ENCODE measurements at places on chromosomes 3 and 15.

DNA sequence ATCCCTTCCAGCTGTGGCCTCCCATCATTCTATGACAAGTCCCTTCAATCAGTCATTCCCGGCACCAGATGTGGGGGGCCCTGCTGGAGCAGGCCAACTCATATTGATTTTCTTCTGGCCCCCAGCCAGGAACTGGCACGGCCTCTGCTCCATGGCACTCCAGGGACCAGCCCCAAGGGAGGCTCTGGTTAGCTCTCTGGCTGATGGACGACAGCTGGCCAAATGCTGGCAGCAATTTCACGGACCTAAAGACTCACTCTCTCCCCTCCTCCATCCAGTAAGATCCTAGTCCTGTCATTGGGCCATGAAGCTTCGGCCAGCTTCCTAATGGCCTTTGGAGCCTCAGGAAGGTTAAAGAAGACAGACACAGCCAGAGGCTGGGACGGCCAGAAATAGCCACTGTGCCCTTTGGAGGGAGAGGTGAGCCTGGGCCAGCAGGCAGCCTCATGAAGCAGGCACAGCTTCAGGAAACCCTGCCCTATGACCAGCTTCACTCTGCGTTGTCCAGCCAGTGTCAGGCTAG is 131.0 kb downstream of the MEX3B start:
- no peak for DNase-seq

GRCh38 chr15:44033894-44034293 is 161.2 kb downstream of the FRMD5 start:
- no peak for DNase-seq

- DNase-seq = no peak
These were observed 18.3 kb downstream of the RGMA start for GRCh38 chr15:93070551-93071296.

- DNase-seq = no peak
These were observed 4.7 kb upstream of the MESP1 start for GRCh38 chr15:89755701-89756100.

DNA sequence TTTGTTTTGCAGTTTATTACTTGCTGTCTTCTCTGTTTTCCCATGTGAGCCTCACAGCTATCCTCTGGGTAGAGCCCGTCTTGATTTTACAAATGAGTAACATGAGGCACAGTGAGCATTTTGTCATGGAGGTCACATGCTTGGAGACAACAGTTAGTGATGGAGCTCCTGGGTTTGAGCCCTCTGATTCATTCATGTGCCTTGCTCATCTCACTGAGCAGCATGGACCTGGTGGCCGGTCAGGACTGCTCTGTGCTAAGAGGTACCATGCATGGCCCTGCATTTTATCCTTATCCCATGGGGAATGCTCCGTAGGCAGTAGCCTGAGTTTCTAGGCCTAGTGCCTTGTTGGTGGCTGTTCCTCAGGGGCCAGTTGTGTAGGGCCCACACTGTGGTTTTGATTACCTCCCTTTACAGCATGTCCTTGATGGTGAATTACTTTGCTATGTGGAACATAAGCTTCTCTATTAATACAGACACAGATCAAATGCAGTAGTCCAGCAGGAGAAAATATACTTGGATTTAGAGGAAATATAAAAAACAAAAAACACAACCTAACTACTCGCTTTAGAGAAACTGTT is 35.6 kb downstream of the MAP2K5 start:
- no peak for DNase-seq

DNA sequence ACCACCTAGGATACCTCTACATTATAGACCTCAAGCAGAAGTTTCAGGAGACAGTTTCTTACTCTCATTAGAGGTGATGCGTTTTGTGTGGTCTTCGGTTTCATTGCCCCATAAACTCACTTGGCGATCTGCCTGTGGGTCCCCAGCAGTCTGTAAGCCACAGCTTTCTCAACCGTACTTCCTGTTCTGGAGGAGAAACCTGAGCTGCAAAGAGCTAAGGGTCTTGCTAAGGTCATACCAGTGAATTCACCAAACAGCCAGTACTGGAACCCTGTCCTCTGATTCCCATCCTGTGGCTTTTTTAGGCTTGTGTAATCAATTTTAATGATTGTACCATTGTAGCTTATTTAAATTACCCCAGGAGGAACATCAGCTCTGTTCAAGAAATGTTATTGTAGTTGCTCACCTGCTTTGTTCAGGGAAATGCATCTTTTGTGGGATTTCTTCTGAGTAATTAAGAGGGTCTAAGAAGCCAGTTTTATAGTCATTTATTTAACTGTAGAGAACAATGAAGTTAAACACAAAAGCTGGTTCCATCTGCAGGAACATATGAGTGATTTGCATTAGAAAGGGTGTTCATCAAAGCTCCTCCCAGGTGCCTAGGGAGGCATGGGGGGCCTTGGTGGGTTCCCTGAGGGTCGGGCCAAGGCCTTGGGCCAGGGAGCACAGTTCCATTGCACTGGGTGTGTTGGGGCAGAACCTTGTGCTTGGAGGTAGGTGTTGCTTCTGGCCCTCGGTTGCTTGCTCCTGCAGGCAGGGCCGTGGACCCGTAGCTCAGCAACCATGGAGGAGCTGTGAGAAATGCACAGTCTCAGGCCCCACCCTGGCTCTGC is 69.6 kb downstream of the APBA2 start:
- no peak for DNase-seq

- no peak for DNase-seq
These were observed 171.8 kb downstream of the CNTN3 start for GRCh38 chr3:74442683-74443082.

DNA sequence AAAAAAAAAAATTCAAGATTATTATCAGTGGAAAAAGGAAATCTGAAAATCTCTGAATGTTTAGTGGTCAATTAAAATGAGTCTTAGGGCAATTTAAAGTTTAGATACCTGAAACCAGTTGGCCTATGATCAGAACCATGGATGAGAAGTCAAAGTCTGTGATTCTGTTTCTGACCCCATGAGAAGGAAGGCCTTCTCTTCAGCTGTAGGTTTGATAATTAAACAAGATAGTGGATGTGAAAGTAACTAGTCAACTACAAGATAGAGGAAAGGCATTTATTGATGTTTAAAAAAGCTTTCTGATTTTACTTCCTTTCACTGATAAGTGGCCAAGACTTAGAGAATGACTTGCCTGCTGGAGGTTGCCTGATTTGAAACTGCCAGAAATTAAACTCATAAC is 8.7 kb downstream of the PLS1 start:
- DNase-seq = no peak

DNA sequence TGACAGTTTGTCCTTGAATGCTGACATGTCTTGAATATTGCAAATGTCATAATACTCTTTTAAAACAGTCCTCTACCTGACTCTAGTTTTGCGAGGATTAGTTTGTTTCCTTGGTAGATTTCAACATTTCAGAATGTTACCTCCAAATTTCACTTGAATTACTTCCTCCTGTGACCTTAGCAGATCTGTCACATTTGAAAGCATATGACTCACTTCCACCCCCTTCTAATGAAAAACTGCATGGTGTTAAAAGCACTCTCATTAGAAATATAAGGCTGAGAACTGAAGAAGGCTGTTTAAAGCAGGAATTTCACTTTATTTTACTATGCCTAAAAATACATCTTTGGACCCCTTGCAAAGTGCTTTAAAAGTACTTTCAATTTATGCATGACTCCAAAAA is 598.7 kb upstream of the TGFBR2 start:
- no peak for DNase-seq

GRCh38 chr15:42724276-42724675 is 12.7 kb downstream of the CDAN1 start:
- DNase-seq = no peak

- no peak for DNase-seq
These were observed 339.6 kb upstream of the ROBO2 start for GRCh38 chr3:76700323-76700722.

DNA sequence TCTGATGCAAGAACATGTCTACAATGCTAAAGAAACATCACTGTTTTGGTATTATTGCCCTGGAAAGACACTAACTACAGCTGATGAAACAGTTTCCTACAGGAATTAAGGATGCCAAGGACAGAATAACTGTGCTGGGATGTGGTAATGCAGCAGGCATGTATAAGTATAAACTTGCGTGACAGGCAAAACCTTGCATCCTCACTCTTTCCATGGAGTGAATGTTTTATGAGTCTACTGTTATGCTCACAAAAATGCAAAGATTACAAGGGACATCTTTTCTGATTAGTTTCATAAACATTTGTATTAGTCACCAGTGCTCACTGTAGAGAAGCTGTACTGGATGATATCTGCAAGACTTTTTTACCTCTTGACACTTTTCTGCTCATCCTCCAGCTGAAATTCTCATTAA is 143.6 kb downstream of the NAALADL2 start:
- no peak for DNase-seq

DNA sequence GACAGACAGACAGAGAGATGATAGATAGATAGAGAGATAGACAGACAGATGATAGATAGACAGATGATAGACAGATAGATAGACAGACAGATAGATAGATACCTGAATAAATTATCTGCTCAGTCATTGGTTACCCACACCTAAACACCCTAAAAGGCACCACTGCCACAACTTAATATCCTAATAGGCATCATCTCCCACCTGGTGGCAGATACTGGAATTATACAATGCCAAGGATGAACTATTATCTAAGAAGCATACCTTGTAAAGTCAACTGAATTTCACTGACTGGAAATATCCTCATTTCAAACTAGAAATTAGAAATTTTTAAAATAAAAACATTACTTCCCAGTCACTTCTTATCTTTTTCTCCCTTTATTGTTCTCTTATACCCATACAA is 19.4 kb upstream of the ATP8B4 start:
- DNase-seq = no peak

- no peak for DNase-seq
These were observed 13.7 kb downstream of the IQCH start for GRCh38 chr15:67267951-67268941.

DNA sequence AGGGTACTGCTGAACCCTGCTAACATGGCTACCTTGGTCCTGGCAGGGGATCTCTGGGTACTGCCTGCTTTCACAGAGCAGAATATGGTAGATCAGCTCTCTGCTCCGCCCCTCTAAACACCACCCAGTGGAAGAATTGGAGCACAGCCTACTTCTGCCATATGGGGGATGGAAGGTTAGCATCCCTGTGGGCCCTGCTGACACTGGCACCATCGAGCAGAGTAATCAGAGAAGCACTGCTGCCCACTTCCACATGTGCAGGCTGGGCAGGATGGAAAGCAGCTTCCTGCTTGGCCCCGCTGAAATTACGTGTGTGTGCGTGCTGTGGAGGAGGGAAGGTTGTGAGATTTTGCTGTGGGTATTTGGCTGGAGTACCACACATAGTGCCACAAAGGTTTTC is 24.8 kb downstream of the CCR1 start:
- DNase-seq = no peak

DNA sequence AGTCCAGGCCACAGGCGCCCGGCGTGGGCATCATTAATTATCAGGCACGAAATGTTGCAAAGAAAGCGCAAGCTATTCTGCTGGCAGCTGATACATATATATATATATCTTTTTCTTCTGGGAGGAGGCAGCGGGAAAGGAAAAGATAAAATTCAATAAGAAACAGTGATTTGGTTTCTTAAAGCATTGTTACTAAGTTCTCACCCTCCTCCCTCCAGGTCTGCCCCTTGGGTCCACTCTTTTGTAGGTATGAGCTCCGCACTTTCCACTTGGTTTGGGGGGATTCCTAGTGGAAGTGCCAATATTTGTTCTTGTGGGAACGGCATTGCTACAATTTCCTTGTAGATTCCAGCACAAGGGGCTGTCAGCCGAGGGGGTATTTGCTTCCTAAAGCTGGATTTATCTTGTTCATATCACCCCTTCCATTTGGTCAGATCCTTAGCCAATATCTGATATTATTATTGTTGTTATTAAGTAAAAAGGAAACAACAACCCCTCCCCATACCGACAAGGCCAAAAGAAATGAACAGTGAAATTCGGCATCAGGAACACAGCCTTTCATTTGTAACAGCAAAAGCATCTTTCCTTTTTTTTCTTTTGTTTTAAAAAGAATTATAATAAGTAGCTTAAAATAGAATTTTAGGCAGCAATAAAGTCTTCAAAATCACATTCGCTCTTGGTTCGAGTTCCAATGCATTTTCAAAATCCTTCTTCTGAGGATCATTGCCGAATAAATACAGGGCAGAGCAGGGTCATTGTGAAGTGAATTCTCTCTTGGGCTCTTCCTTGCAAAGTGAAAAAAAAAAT is 15.6 kb downstream of the ZIC1 start:
- no peak for DNase-seq

GRCh38 chr3:185647880-185648210 is 61.8 kb downstream of the SENP2 start:
- DNase-seq = no peak

DNA sequence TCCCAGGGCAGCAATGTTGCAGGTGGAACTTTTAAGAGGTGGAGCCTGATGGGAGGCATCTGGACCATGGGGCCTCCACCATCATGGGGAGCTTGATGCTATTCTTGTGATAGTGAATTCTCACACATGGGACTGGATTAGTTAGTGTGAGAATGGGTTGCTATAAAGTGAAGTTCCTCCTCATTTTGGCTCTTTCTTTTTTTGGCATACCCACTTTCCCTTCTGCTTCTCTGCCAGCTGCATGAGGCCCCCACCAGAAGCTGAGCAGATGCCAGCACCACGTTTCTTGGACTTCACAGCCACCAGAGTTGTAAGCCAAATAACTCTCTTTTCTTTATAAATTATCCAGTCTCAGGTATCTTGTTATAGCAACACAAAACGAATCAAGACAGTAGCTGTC is 101.0 kb downstream of the PEX5L start:
- no peak for DNase-seq

DNA sequence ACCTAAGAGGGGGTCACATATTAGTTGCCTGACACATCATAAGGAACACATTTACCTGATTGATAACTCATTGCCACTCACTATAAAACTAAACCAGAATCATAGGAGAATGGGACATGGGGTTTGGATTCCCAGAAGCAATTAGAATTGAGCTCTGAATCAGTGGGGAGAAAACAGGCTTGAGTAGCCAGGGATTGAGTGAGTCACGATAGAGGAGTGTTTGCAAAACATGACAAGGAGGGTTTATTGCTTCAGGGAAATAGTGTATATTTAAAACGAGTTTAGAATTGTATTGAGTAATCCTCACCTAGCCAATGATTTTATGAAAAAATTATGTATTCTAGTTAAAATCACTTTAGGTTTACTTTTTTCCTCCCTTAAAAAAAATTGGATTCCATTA is 101.1 kb upstream of the THRB start:
- no peak for DNase-seq

DNA sequence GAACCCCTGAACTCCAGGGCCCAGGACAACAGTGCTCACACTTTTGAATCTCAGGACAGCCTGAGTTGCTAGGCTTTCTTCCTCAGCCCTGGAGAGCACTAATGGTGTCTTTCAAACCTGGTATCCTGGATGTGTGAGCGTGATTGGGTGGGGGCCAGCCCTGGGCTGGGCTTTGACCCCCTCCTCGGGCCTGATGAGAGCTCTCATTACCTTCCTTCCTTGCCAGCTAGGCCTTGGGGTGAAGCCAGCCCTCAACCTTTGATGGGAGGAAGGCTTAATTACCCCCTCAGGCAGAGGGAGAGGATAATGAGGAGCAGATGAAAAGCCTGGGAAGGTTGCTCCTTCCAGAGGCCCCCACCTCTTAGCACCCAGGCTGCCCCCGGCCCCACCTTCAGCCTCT is 31.1 kb upstream of the INSYN1 start:
- no peak for DNase-seq

- no peak for DNase-seq
These were observed 65.6 kb upstream of the MYZAP start for GRCh38 chr15:57526076-57526475.

GRCh38 chr3:71203727-71204488 is 379.6 kb downstream of the FOXP1 start:
- DNase-seq = no peak
